GM13976 (cell line): ENCODE measurements at places on chromosomes 7 and 10.

- DNase-seq, result peak; percentile 55
These were observed 103.6 kb downstream of the LYZL1 start for GRCh38 chr10:29392376-29393021.

GRCh38 chr10:53357587-53357986 is 585.0 kb upstream of the MBL2 start:
- no peak for DNase-seq

DNA sequence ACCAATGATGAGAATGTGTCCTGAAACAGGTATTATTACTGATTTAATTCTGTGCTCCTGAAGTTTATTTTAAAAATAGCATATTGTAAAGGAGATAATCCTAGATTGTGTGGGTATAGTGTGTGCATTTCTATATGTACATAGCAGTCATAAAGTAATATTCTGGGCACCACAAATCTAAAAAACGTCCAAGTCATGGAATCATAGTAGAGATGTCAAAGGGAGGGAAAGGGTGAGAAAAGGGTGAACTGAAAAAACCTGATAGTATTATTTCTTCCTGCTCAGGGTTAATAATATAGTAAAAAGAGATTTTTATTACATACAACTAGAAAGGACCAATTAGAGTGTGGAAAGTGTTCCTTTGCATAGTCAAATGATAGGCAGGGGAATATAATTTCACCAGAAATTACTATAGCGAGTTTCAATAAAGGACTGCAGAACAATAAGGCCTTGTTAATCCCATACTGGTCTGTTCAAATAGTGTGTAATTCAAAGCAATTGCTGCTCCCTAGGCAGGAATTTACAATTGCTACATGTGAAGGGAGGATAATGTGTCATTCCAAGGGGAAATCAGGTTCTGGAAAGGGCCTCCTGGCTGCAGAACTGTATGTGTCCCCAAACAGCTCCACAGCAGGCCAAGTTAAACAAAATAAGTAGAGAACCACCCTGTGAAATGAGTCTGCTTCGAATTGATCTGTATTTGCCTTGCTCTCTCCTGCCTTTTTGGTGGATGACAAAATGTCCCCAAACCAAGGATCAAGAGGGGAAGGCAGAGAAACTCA is 42.5 kb upstream of the KMT2E start:
- no peak for DNase-seq

DNA sequence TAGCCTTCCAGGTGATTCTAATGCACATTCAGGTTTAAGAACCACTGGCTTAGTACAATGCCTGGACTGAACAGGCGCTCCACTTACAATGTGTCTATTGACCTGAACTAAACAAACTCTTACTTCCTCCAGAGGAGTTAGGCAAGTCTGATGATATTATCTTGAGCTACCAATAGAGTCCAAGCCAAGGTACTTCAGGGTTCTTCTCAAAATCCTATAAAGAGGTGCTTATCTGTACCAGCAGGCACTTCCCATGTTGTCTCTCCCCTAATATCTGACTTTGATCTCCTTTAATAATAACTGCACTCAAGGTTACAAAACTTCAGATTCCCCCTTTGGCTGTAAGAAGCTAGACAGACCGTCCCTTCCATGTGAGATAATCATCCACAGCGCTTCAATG is 157.0 kb upstream of the SVIL start:
- DNase-seq, result no peak

- DNase-seq, result no peak
These were observed 158.9 kb upstream of the TMEM106B start for GRCh38 chr7:12052211-12052610.

GRCh38 chr10:112313234-112313633 is 30.0 kb downstream of the TECTB start:
- DNase-seq, result no peak

GRCh38 chr10:95352684-95353083 is 61.9 kb upstream of the PDLIM1 start:
- no peak for DNase-seq

GRCh38 chr7:128022631-128023532 is 8.4 kb downstream of the LRRC4 start:
- DNase-seq, result no peak

DNA sequence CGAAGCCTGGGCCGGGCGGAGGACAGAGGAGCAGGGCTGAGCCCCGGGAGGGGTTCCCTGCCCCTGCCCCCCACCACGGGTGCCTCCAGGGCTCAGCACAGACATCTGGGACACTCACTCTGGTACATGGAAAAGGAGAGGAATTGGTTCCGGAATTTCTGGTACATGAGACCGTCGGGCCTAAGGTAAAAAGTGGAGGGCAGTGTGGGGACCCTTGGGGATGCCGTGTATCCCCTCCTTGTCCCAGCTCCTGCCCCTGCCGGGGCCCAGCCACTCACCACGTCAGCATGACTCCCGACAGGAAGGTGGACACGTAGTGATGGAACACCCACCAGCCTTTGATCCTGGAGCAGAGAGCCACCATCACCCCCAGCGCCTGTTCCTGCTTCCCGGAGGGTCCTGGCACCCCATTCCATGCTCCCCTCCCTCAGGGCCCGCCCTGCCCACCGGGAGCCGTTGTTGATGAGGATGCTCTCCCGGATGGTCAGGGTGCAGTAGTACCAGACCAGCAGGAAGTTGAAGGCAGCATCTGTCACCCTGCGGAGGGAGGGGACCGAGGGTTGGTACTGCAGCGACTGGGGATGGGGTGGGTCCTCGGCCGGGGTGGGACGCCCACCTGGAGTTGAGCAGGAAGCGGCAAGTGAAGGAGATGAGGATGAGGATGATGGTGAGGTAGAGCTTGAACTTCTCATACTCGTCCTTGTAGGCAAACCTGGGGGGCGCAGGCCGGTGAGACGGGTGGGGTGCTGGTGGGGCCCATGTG is 6.4 kb downstream of the TMEM120A start:
- no peak for DNase-seq

- no peak for DNase-seq
These were observed 76.5 kb downstream of the FAM53B start for GRCh38 chr10:124667425-124668345.

DNA sequence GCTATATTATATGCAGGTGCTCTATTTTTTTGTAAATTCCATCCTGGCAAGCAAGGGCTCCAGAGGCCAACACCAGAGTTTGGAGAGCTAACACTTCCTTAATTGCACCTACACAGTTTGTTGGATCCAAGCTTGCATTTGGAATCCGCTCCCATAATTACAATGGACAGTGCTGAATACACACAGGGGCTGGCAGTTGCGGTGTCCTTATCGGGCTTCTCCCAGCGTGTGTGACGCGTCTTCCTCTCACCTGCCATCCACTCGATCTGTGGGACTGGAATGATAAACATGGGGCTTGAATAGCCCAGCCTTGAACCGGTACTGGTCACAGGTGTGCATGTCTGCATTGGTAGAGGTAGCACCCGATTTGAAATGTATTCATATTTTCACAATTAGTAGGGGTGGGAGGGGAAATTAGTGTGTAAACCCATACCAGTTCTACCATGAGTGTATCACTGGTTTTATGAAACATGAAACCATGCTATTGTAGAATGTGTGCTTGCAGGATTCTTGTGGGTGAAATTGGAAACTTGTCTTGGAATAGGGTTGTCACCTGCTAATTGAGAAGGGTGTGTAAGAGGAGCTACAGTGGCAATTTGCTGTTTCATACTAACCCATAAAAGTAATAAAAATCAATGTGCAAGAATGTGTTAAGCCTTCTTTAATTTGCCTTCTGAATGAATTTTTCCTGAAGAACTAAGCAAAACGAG is 316.5 kb downstream of the WDR11 start:
- DNase-seq, result no peak

- DNase-seq, result no peak
These were observed 530.9 kb upstream of the AUTS2 start for GRCh38 chr7:69067397-69067796.

- DNase-seq, result peak; percentile 82
These were observed 42.2 kb upstream of the HSPB1 start for GRCh38 chr7:76260171-76260703.

GRCh38 chr10:15781381-15781960 is 61.7 kb upstream of the ITGA8 start:
- no peak for DNase-seq

DNA sequence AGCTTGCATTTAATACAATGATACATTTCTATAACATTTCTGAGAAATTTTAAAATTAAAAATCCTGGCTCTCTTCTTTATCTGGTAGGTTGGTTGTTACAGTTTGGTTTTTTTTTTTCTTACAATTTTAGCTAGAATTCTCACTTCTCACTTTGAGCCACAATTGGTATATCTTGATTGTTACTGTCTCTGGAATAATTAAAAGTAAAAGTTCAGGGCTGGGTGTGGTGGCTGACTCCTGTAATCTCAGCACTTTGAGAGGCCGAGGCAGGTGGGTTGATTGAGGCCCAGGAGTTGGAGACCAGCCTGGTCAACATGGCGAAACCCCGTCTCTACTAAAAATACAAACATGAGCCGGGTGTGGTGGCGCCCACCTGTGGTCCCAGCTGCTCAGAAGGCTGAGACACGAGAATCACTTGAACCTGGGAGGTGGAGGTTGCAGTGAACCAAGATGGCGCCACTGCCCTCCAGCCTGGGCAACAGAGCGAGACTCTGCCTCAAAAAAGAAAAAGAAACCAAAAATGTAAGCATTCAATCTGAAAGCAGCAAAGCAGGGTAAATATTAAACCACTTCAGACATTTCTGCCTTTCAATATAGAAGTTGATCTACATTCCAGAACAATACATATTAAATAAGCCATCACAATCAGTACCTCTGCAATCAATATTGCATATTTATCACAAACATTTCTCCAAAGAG is 88.6 kb upstream of the PFKP start:
- no peak for DNase-seq

- DNase-seq, result no peak
These were observed 20.5 kb upstream of the ASB15 start for GRCh38 chr7:123581162-123581459.

GRCh38 chr7:81956520-81956919 is 186.7 kb upstream of the HGF start:
- no peak for DNase-seq

DNA sequence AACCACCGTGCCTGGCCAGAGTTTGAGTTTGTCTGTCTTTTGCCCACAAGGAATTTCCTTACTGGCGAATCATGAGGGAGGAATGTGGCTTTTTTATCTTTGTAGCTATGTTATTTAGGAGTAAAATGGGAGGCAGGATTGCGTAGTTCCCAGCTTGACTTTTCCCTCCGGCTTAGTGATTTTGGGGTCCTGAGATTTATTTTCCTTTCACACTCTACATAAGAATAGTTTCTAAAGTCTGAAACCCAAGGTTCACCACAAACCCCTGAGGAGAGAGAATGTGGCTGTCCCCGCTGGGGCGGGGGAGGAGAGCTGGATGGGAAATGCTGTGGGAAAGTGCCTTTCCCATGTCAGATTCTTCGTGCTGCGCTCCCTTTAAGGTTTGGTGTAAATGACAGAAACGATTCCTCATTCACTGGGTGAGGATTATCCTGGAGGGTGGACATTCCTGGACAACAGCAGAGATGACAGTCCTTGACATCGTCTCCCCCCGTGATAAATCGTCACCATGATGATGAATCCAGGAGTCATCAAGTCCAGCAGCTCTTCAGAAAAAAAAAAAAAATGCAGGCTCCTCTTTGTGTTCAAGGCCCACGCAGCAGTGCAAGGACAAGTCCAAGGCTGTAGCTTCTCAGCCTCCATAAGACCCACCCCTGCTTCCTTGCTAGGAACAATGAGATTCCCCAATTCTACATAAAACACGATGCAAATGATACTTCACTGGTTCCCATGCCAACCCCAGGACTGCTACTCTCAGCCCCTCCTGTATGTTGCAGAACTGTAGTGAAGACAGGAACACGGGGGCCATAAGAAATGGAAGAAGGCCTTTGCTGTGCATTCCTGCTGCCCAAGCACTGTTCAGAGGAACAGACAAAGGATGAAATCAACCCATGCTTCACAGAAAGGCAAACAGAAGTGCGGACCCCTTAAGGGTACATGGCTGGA is 233.1 kb downstream of the CCDC3 start:
- no peak for DNase-seq

DNA sequence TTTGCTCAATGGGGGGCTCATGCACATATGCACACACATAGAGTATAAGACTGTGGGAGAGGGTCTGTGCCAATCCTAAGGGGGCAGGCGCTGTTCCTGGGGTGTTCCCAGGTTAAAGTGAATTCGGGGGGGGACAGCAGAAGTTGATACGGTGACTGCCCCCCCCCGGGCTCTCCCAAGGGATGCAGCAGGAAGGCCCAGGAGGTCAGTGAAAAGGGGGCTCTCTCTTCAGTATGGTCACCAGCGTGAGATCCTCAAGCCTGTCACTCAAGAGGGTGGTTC is 32.4 kb downstream of the SPDYE6 start:
- DNase-seq, result no peak

GRCh38 chr7:23863209-23863787 is 153.3 kb downstream of the STK31 start:
- DNase-seq, result peak; percentile 17

GRCh38 chr7:11332186-11332864 is 358.7 kb downstream of the PHF14 start:
- DNase-seq, result peak; percentile 37

DNA sequence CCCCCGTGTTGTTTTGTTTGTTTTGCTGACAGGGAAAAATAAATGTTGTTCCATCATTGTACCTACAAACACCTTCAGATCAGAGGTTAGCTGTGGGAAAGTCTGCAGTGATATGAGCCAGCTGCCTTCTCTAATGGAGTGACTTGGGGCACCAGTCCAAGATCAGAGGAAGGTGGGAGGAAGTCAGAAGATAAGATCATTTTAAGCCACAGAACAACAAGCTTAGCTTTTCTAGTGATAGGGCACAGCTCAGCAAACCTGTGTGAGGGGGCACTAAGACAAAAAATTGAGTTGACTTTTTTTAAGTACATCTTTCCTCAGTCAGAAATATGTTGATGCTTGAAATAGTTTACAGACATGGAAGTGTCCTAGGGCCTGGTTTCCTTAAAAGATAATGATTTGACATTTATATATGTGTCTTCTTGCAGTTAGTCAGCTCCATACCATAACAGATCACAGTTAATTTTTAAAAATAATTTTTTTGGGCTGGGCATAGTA is 240.3 kb upstream of the KAT6B start:
- DNase-seq, result no peak

DNA sequence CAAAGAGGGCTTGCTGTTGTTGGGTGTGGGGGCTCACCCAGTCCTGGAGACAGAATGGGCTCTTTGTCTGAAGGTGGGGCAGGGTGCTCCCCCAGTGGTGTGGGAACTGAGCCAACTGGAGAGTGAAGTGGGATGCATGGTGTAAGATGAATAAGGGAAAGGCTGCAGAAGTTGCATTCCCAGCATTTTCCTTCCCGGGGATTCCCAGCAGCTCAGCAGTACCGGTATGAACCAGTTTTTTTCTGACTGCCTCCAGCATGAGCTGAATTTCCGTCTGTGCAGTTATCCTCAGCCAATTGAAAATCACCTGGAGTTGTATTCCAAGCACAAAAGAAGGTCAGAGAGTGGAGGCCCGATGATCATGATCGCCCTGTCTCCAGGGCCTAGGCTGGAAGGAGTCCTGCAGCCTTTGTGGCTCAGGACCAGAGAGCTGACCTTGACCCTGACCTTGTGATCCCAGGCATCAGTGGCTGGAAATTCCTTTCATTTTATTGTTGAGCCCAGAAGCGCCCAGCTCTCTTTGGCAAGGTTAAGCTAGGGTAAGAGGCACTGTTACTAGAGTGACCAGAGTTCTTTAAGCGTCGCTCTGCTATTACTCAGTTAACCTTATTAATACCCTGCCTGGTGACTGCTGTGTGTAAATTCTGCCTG is 33.4 kb downstream of the OGDH start:
- no peak for DNase-seq

GRCh38 chr10:5813091-5813340 is 218 bp downstream of the GDI2 start:
- no peak for DNase-seq

- DNase-seq, result peak; percentile 46
These were observed 1.2 kb downstream of the GAL3ST4 start for GRCh38 chr7:100166970-100167911.
